ENCODE measurements at places on chromosomes 7 and 10.
A peak's percentile ranks its signal among the peaks of the same experiment; 100 is the strongest.

DNA sequence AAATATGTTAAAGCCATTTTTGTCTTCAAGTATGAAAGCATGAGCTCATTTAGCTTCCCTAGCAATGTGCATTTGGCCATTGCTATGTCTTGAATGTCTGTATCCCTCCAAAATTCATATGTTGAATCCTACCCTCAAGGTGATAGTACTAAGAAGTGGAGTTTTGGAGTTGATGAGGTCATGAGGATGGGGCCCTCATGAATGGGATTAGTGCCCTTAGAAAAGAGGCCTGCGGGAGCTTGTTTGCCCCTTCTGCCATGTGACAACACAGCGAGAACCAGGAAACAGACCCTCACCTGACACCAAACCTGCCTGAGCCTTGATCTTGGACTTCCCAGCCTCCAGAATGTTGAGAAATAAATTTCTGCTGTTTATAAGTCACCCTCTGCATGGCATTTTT is 61.3 kb upstream of the UCN3 start:
- no peak for DNase-seq

DNA sequence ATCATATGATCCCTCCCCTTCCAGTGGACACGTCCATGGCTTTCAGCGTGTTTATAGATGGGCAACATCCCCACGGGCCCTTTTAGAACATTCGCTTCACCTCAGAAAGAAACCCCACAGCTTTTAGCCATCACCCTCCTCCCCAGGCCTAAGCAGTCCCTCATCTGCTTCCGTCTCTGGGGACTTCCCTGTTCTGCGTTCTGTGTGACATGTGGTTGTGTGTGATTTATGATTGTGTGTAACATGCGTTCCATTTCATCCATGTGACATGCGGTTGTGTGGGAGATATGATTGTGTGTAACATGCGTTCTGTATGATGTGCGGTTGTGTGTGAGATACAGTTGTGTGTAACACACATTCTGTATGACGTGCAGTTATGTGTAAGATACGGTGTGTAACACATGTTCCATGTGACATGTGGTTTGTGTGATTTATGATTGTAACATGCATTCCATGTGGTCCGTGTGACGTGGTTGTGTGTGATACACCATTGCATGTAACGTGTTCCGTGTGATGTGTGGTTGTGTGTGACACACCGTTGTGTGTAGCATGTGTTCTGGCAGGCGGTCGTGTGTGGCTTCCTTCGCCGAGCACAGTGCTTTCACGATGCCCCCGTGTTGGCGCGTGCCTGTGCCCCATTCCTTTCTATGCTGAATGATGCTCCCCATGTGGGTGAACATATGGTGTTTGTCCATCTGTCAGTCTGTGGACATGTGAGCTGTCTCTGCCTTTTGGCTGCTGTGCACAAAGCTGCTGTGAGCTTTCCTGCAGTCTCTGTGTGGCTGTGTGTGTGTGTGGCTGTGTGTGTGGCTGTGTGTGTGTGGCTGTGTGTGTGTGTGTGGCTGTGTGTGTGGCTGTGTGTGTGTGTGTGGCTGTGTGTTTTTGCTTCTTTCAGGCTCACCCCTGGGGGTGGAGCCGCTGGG is 26.2 kb downstream of the PWWP2B start:
- peak; percentile 89 for DNase-seq

GRCh38 chr10:99461230-99461629 is 30.8 kb upstream of the GOT1 start:
- DNase-seq = no peak

- DNase-seq = no peak
These were observed 239.2 kb downstream of the RNLS start for GRCh38 chr10:88343761-88344484.

DNA sequence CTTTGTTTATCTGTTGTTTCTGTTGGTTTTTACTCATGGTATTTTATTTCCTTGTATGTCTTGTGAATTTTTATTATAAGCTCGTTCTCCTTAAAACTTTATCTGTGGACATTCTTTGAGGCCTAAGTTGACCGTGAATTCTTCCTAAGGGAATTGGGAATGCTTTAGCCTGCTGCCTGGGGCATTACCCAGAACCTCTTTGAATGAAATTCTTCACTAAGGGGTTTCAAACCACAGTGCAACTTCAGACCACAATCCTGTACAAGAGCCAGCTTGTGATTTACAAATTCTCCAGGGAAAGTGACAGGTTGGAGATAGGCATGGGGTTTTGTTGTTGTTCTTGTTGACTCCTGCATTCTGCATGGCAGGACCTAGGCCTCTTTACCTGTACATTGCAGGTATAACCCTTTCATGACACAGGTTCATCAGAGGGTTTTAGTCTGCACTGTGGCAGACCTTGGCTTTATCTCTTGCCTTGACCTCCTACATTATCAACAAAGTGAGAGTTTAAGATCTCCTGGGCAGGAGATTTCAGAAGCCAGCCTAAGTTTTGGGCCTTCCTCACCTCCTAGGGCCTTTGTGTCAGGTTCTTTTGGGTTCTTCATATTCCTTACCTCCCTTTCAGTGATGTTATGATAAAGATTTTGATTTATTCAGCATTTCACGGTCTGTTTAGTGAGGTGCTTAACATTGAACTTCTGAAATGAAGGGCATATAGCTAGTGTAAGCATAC is 70.2 kb downstream of the ABCC2 start:
- no peak for DNase-seq

GRCh38 chr7:2013381-2014311 is 219.1 kb downstream of the MAD1L1 start:
- DNase-seq = no peak

DNA sequence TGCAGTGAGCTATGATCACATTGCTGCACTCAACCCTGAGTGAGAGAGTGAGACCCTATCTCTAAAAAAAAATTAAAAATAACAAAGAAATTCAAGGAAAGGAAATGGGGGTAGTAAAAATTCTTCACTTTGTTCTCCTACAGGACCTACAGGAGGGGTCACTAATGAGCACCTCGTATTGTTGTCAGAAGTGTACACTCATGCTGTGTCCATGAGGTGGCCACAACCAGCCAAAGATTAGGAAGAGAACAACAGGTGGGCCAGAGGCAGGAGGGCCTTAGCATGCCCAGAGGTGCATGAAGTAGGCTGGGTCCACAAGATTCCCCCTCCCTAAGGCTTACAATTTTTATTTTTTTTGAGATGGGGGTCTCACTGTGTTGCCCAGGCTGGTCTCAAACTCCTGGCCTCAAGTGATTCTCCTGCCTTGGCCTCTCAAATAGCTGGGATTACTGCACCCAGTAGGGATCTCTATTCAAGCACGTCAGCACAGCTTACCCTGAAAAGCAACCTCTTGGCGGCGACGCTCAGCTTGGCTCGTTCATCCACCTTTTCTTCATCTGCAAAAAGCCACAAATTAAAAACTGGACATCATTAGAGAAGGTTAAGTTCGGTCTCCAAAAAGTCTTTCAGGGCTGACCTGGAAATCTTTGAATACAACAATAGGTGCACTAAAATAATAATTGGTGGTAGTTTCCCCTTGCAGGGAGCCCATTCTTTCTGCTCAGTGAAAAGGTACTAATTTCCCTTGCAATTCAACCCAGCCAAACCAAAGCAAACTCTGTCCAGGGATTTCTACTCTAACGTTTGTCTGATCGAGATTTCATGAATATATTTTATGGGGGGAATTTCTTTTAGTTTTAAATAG is 104.4 kb downstream of the SVIL start:
- no peak for DNase-seq

GRCh38 chr7:130379921-130380860 is at the start of gene CPA1:
CPA1 (plus strand) TSS chr7:130380494; CDS start chr7:130380521, 27 bp downstream.
- DNase-seq = no peak

GRCh38 chr10:100520811-100521210 is 1.1 kb upstream of the SEC31B start:
- DNase-seq = no peak

DNA sequence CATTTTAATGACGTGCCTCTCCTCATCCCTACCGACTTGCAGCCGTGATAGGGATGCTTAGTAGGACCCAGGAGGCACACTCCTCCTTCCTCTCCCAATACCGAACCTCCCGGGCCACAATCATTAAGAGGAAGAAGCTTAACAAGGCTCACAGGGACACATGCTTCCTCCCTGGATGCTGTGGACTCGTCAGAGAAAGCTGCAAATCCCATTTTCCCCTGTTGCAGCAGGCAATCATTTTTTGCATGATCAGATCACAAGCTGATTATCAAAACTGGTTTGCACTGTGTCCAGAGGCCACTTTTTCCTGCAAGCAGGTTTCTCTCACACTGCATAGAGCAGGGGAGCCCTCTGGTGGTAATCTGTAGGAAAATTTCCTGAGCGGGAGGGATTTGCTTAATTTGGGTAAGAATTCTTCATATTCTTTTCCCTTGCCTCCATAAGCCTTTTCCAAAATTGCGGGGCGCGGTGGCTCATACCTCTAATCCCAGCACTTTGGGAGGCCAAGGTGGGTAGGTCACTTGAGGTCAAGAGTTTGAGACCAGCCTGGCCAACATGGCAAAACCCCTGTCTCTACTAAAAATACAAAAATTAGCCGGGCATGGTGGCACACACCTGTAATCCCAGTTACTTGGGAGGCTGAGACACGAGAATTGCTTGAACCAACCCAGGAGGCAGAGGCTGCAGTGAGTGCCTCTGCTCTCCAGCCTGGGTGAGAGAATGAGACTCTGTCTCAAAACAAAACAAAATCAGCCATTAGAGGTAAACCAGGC is 16.1 kb upstream of the LAMB4 start:
- peak; percentile 82 for DNase-seq

DNA sequence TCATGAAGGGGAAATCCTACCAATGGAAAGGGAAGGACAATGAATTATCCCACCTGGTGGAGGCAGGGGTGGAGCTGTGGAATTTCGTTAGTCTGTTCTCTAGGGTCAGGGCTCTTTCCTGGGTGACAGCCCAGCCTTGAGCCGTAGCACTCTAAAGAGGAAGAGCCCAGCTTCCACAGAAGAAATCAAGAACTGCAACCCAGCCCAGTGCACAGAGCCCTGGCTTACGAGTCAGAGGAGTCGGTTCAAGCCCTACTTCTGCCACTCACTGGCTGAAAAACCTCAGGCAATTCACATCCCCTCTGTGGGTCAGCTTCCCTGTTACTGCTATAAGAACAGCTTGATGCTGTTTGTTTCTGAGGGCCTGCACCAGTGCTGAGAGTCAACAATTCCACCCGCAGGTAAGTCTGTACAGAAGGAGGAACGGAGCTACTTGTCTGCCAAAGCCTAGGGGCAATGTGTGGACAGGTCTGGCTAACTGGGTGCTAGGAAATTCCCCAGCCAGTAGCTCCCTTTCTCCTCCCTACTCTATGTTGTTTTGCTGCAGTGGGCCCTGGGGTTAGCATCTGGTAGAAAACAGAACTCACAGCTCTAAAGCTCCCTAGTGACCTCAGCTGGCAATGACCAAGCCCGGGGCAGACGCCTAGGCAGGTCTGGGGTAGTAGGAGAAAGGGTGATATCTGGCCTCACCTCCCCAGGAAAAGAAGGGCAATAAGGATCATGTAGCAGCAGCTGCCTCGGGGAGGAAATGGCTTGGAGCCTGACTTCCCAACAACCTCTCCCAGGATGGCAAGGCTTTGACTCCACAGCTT is 3.3 kb downstream of the AVPI1 start:
- DNase-seq = no peak

- DNase-seq = no peak
These were observed 73.1 kb upstream of the AASS start for GRCh38 chr7:122217125-122217524.

DNA sequence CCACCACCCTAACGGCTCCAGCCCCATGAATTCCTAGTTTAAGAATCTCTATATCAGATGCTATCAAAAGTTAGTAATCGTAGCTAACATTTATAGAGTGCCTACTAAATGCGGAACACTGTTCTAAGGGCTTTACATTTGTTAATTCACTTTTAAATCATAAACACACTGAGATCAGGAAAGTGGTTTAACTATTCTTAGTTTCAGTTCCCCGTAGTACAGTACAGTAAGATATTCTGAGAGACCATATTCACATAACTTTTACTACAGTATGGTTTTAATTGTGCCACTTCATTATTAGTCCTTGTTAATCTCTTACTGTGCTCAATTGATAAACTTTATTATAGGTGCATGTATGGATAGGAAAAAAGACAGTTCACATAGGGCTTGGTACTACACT is 22.5 kb downstream of the SYPL1 start:
- no peak for DNase-seq

DNA sequence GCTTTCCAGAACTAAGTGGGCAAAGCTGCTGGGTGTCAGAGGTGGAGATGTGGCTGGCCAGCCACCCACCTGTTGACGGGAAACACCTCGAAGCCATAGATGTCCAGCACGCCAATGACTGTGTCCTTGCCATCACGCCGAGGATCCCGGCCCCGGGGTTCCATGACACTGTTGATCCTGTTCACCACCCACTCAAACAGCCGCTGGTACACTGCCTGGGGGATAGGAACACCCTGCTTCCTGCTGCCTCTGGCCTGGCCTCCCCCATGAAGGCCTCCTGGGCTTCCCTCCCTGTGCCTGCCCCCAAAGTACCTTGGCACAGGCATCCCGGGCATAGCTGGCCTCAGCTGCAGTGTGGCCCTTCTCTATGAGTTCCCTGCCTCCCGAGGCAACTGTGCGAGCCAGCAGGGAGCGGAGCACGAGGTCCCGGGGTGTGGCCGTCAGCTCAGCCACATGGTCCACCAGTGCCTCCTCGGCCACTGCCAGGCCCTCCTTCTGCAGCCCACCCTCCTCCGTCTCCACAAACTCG is 8.2 kb downstream of the MYO1G start:
- no peak for DNase-seq

GRCh38 chr10:76297780-76298281 is 866.4 kb downstream of the LRMDA start:
- no peak for DNase-seq

DNA sequence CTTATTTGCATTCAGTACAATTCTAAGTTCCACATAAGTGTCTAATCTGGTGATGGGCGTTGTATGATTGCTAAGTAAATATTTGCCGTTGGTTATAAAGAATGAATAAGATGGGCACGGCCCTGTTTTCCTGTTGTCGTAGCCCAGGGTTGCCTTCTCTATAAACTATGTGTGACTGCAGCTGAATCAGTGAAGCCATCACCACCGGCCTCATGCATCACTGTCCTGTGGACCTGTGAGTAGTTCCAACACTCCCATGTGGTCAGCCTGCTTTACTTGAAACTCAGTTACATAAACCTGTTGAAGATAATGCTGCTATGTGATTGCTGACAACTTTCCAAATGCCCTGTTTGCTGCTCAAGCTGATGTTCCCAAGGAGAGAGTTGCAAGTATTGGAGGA is 21.6 kb upstream of the KLF6 start:
- no peak for DNase-seq

GRCh38 chr7:142112086-142112485 is 568 bp downstream of the MGAM2 start:
- no peak for DNase-seq

GRCh38 chr10:102593074-102593803 is 51.0 kb upstream of the TRIM8 start:
- DNase-seq = no peak

- DNase-seq = peak; percentile 28
These were observed 199.2 kb downstream of the TFEC start for GRCh38 chr7:115831371-115831770.

All from hematopoietic multipotent progenitor cell treated with erythropoietin and hydrocortisone succinate and interleukin-3 and kit ligand, for 4 days (in vitro differentiated cells).